HFFc6 (cell line): ENCODE measurements at places on chromosomes 2 and 18.
A peak's percentile ranks its signal among the peaks of the same experiment; 100 is the strongest.

DNA sequence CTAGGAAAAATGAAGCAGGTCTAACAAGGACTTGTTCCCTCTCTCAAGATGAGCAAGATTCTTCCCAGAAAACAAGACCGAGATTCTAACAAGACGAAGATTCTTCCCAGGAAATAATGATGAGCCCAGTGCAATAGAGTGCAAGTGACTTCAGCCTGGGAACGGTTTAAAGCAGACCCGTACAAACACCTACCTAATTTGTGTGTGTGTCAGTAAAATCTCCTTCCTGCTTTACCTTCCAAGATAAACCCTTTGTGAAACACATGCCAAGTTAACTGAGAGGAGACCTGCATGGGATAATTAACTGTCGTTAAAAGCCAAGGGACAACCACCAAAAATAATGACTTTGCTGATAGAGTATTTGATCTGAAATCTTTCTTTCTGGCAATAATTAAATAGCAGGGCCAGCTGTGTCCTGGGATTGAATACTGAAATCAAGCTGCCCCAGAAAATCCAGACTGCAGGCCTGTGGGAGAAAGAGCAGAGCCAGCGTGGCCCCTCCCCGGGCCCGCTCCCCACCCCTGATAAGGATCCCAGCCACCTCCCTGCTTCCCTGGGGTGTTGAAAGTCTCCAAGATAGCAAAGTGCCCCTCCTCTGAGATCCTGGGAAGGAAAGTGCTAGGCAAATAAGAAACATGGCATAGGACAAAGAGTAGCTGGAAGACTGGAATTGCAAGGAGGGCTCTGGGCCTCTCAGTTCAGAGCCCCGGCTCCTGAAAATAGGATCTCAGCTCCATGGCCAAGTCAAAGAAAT, 145.5 kb downstream of the CYP26B1 start:
- no peak for DNase-seq

- DNase-seq = no peak
Measured at GRCh38 chr18:34840256-34840826, 130.2 kb downstream of the DTNA start.

GRCh38 chr18:3984163-3984757, 470.8 kb downstream of the DLGAP1 start:
- no peak for DNase-seq

DNA sequence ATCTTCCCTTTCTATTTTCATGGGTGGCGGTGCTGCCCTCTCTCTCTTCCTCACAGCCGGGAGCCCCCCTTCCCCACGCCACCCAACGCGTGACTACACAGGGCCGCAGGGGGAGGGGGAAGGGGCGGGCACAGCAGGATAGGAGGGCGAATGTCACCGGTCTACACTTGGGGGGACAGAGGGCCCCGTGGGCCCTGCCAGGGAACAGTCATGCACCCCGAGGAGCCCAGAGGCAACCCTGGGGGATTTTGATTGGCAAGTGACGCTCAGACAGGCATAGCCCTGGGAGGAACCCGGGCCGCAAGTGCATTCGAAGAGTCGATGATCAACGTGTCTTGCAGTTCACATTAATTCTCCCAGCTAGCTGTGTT, 91.1 kb upstream of the ANKRD30BL start:
- DNase-seq = no peak

DNA sequence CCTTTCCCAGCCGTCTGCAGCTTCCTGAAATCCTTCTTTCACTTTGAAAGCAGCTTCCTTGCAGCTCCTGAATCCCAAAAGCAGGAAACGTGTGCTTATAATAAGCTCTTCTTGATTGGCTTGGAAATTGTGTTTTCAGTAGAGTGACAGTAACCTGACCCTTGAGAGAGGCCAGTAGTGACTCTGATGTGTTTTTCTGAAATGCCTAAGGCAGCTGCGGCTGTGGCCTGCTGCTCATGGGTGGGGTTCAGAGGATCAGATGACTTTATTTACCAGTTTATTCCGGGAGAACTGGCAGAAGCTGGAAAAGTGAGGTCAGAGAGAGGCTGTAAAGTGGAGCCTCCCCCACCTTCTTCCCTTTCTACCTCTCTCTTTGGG, 31.9 kb upstream of the RPIA start:
- peak; percentile 65 for DNase-seq

- DNase-seq = no peak
Measured at GRCh38 chr2:71928734-71929481, 218.8 kb downstream of the CYP26B1 start.

GRCh38 chr2:240620859-240621258, 4.4 kb upstream of the GPR35 start:
- DNase-seq = no peak

DNA sequence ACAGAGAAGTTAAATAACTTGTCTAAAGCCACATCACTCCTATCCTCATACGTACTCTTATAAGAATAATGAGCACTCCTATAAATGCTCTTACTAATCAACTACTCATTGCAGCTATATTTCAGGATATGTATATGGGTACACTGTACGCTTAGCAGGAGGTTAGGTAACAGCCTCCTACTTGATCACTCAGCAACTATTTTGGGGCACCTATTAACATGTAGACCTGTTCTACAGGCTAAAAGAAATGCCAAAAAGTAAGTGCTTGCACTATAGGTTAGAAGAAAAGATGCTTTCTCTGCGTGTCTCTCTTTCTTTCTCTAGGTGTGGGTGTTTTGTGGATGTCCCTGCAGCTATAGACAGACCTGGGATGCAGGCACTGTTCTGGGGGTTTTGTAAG, 83.1 kb downstream of the TMEM182 start:
- DNase-seq = no peak
